ENCODE measurements at places on chromosomes 16 and 17. TPM values are rescaled to one million over a fixed set of nuclear protein-coding genes. Genes with fewer than 3 reads are reported as not detected.

DNA sequence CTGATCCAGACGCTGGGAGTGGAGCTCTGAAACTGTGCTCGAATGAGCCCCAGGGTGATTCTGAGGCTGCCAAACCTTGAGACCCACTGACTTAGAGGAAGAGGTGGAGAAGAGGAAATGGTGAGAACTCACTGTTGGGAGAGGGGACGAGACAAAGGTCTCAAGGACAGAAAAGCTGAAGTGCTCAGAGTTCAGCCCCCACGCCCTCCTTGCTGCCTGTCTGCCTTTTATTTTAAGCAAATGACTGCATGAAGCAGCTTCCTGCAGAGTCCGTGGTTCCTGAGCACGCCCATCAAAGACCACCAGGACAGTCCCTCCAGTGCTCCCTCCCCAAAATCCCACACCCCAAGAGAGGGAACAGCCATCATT, 20.4 kb downstream of the COTL1 start:
- no peak for DNase-seq

The C17orf67 gene
- 1.8 TPM for polyA plus RNA-seq

- no peak for DNase-seq
Observed at GRCh38 chr16:79202977-79203376, 397.6 kb downstream of the MAF start.

DNA sequence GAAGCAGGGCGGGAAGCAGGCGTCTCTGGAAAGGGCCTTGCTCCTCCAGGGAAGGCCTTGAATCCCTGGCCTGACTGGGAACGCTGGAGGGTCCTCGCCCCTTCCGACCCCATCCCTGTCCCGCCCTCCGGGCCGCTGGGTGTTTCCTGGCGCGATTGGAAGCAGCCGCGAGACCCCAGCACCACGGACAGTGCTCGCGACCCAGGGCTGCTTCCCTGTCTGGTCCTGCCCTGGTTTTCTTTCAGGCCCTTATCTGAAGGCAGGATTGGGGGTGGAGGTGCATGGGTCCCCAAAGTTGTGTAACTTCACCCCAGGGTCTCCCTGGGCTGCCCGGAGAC, 2.1 kb downstream of the MGAT5B start:
- no peak for DNase-seq

Measured in left renal pelvis (tissue), 4 donors.